ENCODE measurements at places on chromosomes 1 and 21.

- no peak for DNase-seq
Observed at GRCh38 chr21:34864370-34865149, 184.5 kb downstream of the RUNX1 start.

- no peak for DNase-seq
Observed at GRCh38 chr1:57772580-57773195, 348.8 kb upstream of the DAB1 start.

DNA sequence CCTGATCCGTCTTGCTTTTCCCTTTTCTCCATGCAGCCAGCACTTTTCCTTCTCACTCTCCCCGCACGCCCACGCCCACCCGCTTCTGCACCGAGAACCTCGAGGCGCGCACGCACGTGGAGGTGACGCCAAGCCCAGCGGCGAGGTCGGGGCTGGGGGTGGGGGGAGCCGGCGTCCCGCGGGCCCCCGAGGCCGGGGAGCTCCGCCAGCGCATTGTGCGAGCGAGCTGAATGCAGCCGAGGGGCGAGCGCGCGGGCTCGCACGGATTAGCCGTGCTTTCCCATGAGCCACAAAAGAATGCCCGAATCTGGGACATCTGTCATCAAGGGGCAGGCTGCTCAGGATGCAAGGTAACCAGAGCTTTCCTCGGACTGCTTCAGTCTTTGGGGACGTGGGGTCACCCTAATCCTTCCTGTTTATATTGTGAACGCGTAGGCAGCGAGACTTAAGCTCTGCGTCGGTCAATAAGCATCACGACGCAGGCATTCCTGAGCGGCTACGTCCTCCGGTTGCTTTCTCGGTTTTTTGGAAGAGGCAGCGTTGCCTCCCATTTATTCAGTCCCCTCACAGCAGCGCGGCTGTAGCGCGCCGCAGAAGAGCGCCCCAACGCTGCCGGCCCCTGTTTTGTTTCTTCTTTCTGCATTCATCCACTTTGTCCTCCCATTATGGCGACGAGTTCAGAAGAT is 67.3 kb upstream of the AKT3 start:
- DNase-seq: peak; percentile 76

DNA sequence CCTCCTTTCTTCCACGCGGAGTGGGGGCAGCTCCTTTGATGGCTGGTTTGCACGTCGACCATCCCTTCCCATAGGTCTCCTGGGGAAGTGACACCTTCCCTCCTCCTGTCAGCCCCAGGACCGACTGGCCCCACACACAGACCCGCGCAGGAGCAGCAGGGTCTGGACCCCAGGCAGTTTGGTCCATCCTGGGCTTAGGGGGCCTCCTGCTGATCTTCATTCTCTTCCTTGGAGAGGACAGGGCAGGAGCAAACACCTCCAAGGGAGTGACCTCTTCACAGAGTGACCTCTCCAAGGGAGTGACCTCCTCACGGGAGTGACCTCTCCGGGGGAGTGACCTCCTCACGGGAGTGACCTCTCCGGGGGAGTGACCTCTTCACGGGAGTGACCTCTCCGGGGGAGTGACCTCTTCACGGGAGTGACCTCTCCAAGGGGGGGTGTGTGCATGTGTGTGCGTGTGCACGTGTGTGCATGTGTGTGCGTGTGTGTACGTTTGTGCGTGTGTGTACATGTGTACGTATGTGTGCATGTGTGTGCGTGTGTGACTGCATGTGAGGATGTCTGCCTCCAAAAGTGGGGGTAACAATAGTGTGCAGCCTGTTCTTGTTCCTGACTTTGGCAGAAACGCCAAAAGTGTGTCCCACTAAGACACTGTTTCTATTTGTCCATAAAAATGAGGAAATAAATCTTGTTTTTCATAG is 29.8 kb downstream of the COL6A1 start:
- DNase-seq: no peak

- DNase-seq: no peak
Observed at GRCh38 chr1:14543191-14543840, 55.2 kb upstream of the KAZN start.

GRCh38 chr1:24294228-24294672 is 24.9 kb upstream of the GRHL3 start:
- DNase-seq: no peak

DNA sequence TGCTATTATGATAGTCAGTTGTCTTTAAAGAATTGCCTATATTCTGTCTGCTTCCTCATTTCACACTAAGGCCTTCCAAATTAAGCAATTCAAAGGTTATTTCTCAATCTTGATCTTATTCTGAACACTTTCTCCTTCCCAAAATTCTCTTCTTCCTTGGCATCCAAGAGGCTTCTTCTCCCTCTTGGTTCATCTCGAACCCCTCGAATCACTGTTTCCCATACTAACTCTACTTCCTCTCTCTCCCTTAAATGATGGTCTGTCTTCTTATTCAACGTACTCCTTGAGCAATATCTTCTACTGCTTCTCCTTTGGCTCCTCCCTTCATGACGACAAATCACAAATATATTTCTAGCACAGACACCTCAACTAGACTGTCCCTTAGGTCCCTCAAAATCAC is 4.5 kb downstream of the COPA start:
- DNase-seq: no peak

DNA sequence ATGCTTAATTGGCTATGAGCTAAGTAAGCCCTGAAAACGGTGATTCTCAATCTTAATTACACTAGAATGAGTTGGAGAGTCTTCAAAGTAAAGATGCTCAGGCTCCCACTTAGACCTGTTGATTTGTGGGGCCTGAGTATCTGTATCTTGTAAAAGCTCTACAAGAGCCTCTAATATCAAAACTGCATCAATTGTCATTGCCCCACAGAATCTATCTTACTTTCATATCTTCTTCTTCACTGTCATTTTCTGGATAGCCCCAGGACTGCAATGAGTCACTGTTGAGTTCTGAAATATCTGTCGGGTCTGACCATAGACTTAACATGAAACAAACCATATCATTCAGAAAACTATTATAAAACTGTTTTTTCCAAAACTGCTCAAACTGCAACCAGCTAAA is 102.8 kb upstream of the SERTAD4 start:
- no peak for DNase-seq

DNA sequence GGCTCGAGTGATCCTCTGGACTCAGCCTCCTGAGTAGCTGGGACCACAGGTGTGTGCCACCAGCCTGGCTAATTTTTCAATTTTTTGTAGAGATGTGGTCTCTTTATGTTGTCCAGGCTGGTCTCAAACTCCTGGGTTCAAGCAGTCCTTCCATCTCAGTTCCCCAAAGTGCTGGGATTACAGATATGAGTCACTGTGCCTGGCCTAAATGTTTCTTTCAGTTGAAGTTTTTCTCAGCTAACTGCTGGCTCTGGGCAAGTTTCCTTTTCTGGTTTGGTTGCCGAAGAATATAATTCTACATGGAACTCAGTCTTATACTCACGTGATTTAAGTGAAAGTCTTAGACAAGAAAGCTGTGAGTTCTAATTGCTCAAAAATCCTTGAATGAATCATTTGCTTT is 57.0 kb downstream of the SASS6 start:
- no peak for DNase-seq

GRCh38 chr1:25433389-25434186 is 2.9 kb downstream of the MACO1 start:
- DNase-seq: no peak

GRCh38 chr1:21956720-21957552 is 19.8 kb upstream of the HSPG2 start:
- peak; percentile 75 for DNase-seq

DNA sequence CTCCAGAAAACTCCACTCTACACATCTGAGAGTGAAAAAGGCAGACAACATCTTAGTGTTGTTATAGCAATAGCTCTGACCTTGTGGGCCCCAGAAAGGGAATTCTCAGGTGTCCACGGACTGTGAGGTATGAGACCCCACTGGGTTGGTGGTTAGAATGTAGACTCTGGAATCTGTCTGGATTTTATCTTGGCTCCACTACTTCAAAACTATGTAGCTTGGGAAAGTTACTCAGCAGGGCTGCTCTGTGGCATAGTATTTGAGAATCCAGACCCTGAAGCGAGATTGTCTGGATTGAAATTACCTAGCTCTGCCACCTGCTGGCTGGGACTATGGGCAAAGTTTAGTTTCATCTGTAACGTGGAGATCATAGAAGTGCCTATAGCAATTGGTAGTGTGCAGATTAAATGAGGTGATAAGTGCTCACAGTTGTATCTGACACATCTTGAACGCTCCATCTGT is 25.8 kb downstream of the PRDM2 start:
- DNase-seq: peak; percentile 54

DNA sequence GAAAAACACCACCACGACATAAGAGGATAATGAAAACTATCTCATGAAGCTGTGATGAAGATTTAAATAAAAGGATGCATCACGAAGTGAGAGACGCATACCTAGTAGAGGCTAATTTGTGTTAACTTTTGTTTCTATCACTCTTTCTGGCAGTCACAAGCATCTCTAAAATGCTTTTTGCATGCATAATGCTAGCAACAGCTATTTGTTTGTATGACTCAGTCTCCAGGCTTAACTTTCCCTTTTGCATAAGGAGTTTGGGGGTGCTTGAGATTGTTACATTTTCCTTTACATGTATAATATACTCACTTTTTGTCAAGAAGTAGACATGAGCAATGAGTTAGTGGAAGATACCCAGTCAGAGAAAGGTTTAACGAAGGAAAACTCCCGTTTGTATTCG is 385.4 kb downstream of the DISC1 start:
- no peak for DNase-seq

GRCh38 chr1:45772971-45773370 is 22.5 kb upstream of the IPP start:
- DNase-seq: no peak

DNA sequence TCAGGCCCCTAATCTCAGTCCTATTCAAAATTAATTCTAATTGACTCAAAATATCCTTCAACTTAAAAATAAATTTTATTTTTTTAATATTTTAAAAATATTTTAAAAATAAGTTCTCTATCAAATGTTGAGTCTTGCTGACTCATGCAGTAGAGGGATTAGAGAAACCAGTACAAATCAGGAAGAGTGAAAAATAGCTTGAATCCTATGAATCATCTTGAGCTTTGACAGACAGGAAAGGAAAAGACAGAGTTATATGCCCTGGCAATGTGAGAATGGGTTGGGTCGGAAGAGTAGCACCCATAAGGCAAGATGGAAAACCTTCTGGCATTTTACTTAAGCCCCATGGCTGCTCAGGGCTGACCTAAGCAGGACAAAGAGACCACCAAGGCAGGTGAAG is 346.6 kb upstream of the RUNX1 start:
- no peak for DNase-seq

- no peak for DNase-seq
Observed at GRCh38 chr21:25334046-25334730, 273.1 kb downstream of the MRPL39 start.

GRCh38 chr1:171600862-171601261 is 21.2 kb upstream of the MYOCOS start:
- no peak for DNase-seq

DNA sequence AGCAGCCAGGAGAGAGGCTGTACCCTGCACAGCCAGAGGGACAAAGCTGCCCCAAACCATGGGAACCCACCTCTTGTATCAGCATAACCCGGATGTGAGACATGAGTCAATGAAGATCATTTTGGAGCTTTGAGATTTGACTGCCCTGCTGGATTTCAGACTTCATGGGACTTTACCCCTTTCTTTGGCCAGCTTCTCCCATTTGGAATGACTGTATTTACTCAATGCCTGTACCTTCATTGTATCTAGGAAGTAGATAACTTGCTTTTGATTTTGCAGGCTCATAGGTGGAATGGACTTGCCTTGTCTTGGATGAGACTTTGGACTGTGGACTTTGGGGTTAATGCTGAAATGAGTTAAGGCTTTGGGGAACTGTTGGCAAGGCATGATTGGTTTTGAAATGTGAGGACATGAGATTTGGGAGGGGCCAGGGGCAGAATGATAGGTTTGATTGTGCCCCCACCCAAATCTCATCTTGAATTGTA is 616.2 kb downstream of the RWDD3 start:
- DNase-seq: no peak

- no peak for DNase-seq
Observed at GRCh38 chr1:94863297-94863911, 43.2 kb downstream of the SLC44A3 start.

GRCh38 chr1:164667001-164667400 is 108.0 kb downstream of the PBX1 start:
- no peak for DNase-seq

GRCh38 chr1:169368406-169368769 is 393 bp downstream of the BLZF1 start:
- DNase-seq: peak; percentile 5

DNA sequence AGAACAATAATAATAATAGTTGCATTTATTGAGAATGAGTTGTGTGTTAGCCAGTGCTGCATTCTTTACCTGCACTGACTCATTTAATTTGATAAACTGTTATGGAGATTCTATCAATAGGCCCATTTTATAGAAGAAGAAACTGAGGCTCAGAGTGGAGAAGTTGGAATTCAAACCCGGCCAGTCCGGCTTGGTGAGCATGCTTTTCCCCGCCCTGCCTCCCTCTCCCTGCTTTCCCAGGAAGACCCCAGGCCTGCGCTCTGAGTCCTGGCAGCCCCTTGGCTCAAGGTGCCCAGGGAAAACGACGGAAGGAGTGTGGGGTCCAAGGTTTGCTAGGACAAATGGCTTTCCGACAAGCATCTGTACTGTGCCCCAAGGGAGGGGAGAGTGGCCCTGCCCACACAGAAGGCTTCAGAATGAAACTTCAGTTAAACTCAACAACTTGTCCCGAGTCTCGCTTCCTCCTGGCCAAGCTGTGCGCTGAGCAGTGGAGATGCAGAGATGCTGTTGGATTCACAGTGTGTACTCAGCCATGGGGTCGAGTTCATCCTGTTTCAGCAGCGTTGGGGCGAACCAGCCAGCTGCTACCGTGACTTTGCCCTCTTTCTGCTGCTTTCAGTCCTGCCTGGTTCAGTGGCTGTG is 23.3 kb upstream of the PADI6 start:
- DNase-seq: no peak

DNA sequence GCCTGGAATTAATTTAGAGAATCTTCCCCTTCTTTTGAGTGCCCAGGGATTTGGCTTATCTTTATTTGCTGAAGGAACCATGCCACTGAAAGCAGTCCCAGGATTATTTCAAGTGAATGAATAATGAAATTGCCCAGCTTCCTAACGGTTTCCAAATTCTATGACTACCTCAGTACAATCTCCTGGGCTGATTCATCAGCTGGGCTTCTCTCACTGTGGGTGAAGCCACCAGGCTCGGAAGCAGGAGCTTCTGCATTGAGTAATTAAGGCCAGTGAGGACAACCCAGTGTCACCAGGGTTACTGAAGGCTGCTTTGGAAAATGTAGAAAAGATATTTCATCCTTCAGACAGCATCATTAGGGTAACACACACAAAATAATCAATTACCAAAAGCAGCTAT is 169.8 kb downstream of the DAB1 start:
- no peak for DNase-seq

GRCh38 chr1:44020464-44020863 is 10.8 kb downstream of the SLC6A9 start:
- DNase-seq: no peak

DNA sequence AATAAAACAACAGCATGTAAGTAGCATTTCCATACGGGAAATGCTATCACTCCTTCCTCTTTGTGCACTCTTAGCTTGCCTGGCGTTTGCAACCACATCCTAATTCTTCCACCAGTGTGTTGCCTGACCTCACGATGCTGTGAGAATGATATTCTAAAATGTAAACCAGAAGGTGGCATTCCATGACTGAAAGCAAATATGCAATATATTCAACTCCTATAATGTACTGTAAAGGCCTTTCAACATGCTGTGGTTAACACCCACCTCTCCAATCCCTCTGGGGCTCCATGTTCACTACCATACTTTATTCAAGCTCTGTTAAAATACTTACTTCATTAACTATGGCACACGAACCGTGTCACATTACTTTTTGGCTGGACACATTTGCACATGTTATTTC is 420.6 kb upstream of the DEPDC1 start:
- DNase-seq: no peak

Data from WERI-Rb-1 (cell line).